Activated CD4-positive, CD25-positive, alpha-beta regulatory T cell (primary cell): ENCODE measurements at places on chromosomes 13 and 19.

- DNase-seq, result no peak
Measured at GRCh38 chr19:764301-764700, 13.4 kb downstream of the MISP start.

DNA sequence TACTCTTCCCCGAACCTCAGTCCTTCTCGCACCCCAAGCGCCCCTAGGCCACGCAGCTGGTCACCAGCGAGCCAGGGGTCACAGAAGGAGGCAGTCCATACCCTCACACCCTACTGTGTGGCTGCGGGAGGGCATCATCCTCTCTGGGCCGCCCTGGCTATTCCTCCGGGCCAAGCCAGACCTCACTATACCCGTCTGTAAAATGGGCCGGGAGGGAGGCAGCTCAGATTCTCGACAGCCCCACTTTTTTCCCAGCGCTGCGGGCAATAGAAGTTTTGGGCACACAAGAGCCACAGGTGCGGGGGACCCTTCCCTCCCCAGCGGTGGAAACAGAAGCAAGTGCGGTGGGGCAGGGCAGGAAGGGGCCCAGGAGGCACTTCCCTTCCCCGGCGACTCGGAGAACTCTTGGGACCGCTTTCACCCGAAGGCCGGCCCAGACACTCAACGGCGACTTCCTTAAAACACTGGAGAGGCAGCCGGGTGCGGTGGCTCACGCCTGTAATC is 5.6 kb upstream of the ARRDC2 start:
- DNase-seq, result no peak

DNA sequence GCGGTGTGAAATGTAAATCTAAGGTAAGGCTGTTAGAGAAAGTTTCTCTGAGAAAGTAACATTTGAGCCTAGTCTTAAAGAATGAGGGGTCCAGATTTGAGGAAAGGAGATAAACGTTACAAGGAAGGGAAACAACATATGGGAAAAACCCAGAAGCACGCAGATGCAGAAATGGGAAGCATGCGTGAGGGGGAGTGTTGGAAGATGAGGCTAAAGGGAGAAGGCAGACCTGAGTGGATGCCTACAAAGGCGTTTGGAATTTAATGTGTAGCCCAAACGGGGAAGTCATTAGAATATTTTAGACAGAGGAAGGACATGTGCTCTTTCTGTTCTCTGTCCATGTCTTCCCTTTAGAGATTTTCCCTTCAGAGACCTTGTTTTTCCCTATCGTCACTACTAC is 61.0 kb downstream of the TPT1 start:
- no peak for DNase-seq

GRCh38 chr13:106184790-106185189 is 350.7 kb downstream of the EFNB2 start:
- no peak for DNase-seq

GRCh38 chr19:37362733-37363132 is 8.2 kb upstream of the ZNF527 start:
- no peak for DNase-seq

DNA sequence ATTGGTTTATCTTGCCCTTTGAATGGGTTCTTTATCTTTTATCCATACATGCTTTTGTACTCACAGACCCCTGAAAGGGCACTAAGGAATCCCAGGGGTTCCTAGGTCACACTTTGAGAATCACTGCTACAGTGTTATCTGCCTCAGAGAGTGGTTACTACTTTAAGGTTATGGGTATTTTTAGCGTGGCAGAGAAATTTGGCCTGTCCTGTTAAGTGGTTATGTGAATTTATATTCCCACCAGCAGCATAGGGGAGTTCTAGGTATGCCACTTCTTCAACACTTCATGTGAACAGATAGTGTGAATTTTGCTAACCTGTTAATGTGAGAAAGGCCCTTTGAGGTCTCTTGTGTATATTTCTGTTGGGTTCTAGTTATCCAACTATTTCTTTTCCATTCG is 75.7 kb downstream of the DNAJC3 start:
- no peak for DNase-seq

GRCh38 chr13:80742033-80742432 is 401.1 kb upstream of the SPRY2 start:
- DNase-seq, result no peak

DNA sequence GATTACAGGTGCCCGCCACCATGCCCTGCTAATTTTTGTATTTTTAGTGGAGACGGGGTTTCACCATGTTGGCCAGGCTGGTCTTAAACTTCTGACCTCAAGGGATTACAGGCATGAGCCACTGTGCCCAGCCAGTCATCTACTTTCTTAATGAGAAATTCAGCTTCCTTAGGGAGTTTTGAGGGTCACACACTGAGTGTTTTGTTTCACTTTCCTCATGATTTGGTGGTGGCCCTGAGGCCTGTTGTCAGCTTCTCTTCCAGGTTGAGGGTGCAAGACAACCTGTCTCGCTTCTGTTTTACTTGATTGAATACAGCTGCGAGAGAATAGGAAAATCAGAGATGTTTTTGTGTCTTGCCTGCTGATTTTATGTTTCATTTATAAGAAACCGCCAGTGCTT is 9.9 kb downstream of the FRY start:
- DNase-seq, result no peak

DNA sequence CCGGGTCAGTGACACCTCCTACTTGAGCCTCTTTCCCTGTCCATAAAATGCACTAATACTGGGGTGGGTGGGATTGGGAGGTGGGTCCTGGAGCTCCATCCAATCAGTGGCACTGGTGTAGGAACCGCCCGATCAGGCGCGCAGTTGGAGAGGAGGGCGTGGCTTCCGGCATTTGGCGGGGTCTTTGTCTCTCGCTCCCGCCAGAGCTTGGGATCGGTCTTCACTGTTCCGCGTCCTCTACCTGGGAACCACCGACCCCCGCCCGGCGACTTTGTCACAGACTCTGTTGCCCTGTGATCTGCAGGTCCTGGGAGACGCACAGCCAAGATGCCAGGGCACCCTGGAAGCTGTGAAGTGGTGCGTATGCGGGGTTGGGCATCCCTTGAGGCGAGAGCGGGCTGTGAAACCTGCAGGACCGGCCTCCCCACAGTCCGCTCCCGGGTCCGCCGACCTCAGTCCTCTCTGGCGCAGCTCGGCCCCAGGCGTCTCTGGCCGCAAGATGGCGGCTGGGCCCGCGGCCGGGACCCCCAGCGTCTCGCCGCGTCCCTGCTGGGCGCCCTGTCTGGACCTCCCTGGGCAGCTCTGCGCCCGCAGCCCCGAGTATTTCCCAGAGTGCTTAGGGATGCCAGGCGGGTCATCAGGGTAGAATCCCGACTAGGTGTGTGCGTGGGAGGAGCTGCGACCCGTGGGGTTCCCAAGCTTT is 41.6 kb upstream of the ZNF730 start:
- DNase-seq, result no peak

DNA sequence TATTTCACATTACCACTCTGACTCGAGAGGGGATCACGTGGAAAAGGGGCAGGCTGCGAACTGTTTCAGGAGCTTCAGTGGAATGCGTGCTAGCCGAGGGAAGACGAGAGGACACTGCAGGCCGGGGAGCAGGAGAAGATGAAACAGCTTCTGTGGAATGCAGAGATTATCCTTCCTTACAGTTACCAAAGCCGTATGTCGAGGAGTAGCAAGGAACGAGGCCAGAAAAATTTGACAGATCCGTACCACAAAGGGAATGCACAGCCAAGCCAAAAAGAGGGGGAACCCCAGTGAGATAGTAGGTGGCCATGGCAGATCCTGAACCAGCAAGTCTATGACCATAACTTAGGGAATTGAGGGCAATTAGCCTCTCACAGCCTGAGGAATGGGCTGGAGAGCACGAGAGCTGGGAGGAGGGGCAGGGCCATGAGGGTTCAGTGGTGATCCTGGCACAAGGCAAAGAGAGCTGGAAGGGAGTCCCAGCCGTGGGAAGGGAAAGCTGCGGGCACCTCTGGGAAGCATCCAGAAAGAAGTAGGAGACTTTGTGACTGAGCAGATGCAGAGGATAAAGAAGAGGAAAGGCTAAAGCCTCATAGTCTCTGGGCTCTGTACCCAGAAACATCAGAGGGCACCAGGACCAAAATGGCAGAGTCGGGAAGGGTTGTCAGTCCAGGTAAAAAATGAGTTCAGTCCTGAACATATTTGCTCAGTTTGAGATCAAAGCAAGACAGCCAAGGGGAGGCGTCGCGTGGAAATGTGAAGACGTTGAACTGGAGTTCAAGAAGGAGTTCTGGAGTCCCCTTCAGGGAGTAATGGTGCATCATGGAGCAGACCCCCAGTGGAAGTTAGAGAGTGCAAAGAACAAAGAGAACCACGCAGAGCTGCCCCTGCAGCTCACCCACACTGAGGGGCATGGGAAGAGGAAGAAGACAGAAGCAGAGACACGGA is 5.1 kb downstream of the COL4A1 start:
- DNase-seq, result no peak

GRCh38 chr13:79901336-79901735 is 420.4 kb downstream of the NDFIP2 start:
- DNase-seq, result no peak

DNA sequence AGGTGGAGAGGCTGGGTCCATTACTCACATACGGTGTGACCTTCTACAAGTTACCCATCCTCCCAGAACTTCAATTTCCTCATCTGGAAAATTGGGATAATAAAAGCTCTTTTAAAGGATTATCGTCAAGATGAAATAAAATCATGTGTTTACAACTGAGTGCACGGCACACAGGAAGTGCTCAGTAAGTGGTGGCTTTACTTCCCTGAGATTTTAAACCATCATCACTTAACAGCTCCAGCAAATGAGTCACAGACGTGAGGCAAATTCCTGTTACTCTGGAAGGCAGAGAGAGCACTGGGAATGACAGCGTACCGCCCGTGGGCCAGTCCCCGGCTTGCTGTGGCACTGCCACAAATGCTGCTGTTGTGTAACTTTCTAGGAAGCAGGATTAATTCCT is 64.1 kb downstream of the MRPL57 start:
- DNase-seq, result no peak

DNA sequence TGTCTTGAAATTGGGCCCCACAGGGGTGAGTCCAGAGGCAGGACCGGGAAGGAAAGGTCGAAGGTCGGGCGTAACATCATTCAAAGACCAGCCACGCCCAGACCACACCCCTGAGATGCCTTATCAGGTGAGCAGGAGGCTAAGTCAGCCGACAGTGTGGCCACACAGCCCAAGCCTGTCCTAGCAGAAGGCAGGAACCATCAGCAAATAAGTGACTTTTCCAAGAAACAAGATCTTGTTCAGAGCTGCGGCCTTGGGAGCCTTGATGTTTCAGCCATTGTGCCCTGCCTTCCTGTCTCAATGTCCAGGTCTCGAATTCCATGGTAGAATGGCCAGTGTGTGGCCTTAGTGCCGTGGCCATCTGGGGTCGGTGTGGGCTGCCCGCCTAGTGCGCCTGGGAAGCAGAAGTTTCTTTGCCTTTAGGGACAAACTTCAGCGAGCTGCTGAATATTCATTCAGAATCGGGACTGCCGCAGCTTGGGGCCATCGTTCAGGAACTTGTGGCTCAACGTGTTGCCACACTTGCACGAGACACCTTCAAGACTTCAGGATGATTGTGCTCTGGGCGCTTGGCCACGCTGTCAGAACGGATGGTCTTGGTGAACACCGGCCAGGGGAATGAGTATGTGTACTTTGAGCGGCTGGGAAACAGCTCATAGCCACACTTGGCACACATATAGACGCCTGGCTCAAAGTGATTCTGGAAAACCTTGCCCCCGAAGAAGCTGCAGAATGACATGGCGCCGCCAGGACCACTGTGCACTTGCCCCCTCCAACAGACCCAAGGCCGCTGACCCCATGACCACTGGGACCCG is 6.1 kb upstream of the IFNL4 start:
- DNase-seq, result no peak

GRCh38 chr19:33486407-33486806 is 35.2 kb downstream of the PEPD start:
- no peak for DNase-seq

DNA sequence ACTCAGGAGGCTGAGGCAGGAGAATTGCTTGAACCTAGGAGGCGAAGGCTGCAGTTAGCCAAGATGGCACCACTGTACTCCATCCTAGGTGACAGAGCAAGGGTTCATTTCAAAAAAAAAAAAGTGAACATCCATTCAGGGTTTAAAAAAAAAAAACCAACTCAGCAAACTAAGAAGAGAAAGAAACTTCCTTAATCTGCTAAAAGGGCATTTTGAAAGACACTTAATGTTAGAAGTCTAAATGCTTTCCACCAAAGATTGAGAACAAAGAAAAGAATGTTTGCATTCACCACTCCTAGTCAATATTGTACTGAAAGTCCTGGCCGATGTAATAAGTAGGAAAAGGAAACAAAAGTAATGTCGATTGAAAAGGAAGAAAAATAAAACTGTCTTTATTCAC is 7.1 kb upstream of the PSMC4 start:
- no peak for DNase-seq

- DNase-seq, result no peak
Measured at GRCh38 chr19:39916236-39916635, 18.2 kb downstream of the FCGBP start.
